ENCODE measurements at places on chromosomes 4 and X. TPM values are rescaled to one million over a fixed set of nuclear protein-coding genes. Genes with fewer than 3 reads are reported as not detected.

The TREX2 gene
- 0.29 TPM for total RNA-seq

The CDKN2AIP gene
- total RNA-seq: 15.9 TPM

The ABCG2 gene
- total RNA-seq: not detected

The TMEM187 gene
- total RNA-seq: 6.7 TPM

The MAP7D3 gene
- total RNA-seq: 4.6 TPM

The DUSP21 gene
- not detected for total RNA-seq

The HPGDS gene
- not detected for total RNA-seq

The MAGEA2 gene
- total RNA-seq: 2.7 TPM

GRCh38 chr4:90078440-90078839, 48.8 kb upstream of the CCSER1 start:
- H3K4me3 ChIP-seq: no peak overlapping the region
- no peaks in the 10 kb centered on the region for H3K36me3 ChIP-seq
- H3K27ac ChIP-seq: no peak overlapping the region
- peaks cover 10% of the 10 kb centered on the region for H3K4me1 ChIP-seq
- no peak for DNase-seq

DNA sequence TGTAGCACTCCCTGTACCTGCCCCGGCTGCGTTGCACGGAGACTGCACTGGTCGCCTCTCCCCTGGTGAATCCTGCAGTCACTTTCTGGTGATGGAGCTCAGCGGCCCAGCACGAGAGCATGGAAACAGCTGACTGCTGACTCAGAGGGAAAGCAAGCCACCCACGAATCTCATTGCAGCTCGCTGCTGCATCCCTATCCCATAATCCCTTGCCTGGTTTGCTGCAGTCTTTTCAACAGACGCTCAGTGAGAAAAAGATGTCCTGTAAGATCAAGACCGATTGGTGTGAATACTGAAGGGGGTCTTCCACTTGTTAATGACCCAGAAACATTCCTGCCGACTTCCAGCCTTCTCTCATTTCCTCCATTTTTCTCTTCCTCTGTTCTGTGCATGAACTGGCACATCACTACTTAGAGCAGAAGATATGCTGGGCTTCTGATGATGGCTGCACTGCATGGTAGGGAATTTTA, 52.9 kb downstream of the TRIM2 start:
- no peak overlapping the region for H3K4me3 ChIP-seq
- no peak overlapping the region for H3K27ac ChIP-seq
- peaks cover 6% of the 10 kb centered on the region for H3K27me3 ChIP-seq
- peaks cover 17% of the 10 kb centered on the region for H3K4me1 ChIP-seq
- no peaks in the 10 kb centered on the region for H3K36me3 ChIP-seq

- DNase-seq: peak; percentile 49
- no peaks in the 10 kb centered on the region for H3K4me1 ChIP-seq
- no peak overlapping the region for H3K27ac ChIP-seq
- H3K36me3 ChIP-seq: no peaks in the 10 kb centered on the region
Observed at GRCh38 chrX:119729408-119730201, 28.8 kb upstream of the SOWAHD start.

- H3K27ac ChIP-seq: peak overlapping the region; percentile 44
- H3K27me3 ChIP-seq: peaks cover 10% of the 10 kb centered on the region
- H3K4me1 ChIP-seq: peaks cover 16% of the 10 kb centered on the region
- no peaks in the 10 kb centered on the region for H3K36me3 ChIP-seq
Observed at GRCh38 chr4:17812801-17813200, 2.0 kb downstream of the NCAPG start.

DNA sequence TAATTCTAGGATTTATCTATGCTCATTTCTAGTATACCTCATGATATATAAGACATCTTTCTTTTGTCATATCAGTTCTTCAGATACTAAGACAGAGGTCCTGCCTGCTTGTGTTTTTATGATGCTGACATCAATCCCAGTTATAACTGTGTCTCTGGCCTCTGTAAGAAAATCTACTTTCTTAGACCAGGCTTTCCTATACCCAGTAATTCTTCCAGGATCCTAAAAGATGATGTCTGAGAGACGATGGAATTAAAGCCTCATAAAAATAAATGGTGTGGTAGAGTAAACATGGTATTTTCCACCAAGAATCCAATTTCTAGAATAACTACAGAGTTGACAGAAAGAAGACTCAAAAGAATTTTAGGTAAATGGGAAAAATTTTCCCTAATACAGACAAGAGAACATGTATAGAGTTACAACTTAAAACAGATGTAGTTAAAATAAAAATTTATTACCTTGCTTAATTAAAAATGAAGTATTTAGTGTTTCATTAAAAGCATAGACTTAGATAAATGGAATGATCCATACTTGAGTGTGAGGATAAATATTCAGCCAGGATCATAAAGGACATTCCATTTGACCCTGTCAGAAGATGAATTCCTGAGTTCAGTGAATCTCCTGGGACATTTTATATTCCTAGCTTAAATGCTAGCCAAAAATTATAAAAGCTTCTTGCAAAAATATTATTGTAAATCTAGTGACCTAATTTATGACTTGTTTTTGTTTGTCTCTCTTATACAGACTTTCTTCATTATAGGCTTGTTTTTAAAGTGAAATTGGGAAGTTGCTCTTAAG, 137.4 kb downstream of the PDLIM5 start:
- no peak overlapping the region for H3K4me3 ChIP-seq
- H3K4me1 ChIP-seq: no peaks in the 10 kb centered on the region
- H3K27me3 ChIP-seq: no peaks in the 10 kb centered on the region
- H3K36me3 ChIP-seq: no peaks in the 10 kb centered on the region
- no peak overlapping the region for H3K27ac ChIP-seq

- H3K27ac ChIP-seq: no peak overlapping the region
- H3K27me3 ChIP-seq: no peaks in the 10 kb centered on the region
- no peak overlapping the region for H3K4me3 ChIP-seq
- no peaks in the 10 kb centered on the region for H3K36me3 ChIP-seq
- no peak for DNase-seq
- no peaks in the 10 kb centered on the region for H3K4me1 ChIP-seq
Observed at GRCh38 chr4:73487233-73487632, 5.7 kb downstream of the AFM start.

GRCh38 chrX:6990552-6991193, 156.8 kb upstream of the STS start:
- no peak overlapping the region for H3K27ac ChIP-seq
- peaks cover 6% of the 10 kb centered on the region for H3K36me3 ChIP-seq
- no peaks in the 10 kb centered on the region for H3K27me3 ChIP-seq

GRCh38 chr4:152920768-152921167, 15.4 kb upstream of the FHDC1 start:
- no peaks in the 10 kb centered on the region for H3K4me1 ChIP-seq
- H3K36me3 ChIP-seq: peaks cover 14% of the 10 kb centered on the region
- peaks cover 2% of the 10 kb centered on the region for H3K27me3 ChIP-seq
- no peak overlapping the region for H3K27ac ChIP-seq

GRCh38 chr4:173707658-173708419, 177.8 kb upstream of the HAND2 start:
- no peak overlapping the region for H3K4me3 ChIP-seq
- no peaks in the 10 kb centered on the region for H3K4me1 ChIP-seq
- DNase-seq: no peak
- no peaks in the 10 kb centered on the region for H3K36me3 ChIP-seq
- H3K27ac ChIP-seq: no peak overlapping the region

DNA sequence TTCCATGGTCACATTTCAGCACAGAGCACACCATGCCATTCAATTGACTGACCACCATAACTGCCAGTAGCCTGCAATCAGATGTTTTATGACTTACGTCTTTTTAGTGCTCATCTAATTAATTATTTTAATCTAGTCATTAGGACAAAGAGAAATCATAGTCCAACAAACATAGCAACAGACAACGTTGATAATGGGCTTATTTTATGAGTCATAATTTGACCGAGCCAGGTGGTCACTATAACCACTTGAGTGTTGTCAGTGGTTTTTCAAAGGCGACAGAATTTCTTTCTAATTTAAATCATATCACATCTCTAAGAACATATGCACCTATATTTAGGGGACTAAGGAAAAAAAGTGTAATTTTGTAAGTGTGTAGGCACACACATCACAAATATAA, 1.9 kb downstream of the SEC24D start:
- peaks cover 13% of the 10 kb centered on the region for H3K4me1 ChIP-seq
- no peak overlapping the region for H3K27ac ChIP-seq
- no peaks in the 10 kb centered on the region for H3K36me3 ChIP-seq
- H3K4me3 ChIP-seq: peak overlapping the region; percentile 64
- DNase-seq: no peak
- H3K27me3 ChIP-seq: peaks cover 6% of the 10 kb centered on the region

DNA sequence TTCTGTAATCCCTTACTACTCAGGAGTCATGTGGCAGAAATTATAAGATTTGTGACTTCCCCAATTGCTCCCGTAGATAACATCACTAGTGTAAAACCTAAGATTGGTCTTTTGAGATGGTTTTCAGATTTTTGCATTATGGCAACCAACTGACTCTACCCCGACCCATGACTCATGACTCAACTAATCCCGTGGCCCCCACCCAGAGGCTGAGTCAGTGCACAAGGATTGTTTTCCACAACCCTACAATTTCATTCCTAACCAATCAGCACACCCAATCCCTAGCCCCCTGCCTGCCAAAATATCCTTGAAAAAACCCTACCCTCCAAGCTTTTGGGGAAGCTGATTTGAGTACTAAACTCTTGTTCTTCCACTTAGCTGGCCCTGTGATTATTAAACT, 109.4 kb upstream of the FAM9C start:
- H3K4me1 ChIP-seq: no peaks in the 10 kb centered on the region
- H3K27ac ChIP-seq: no peak overlapping the region
- peaks cover 3% of the 10 kb centered on the region for H3K27me3 ChIP-seq
- peaks cover 5% of the 10 kb centered on the region for H3K36me3 ChIP-seq
- H3K4me3 ChIP-seq: no peak overlapping the region

DNA sequence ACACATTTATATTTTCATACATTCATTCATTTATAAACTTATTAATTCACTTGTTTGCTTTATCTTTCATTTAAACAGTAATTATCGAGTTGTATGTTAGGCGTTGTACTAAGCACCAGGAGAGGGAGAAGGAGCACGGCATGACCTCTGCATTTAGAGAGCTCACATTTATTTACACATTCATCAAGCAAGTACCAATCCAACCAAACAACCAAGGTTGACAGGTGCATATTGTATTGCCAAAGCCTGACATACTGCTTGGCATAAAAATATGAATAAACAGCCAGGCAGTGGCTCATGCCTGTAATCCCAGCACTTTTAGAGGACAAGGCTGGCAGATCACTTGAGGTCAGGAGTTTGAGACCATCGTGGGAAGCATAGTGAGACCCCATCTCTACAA, 37.0 kb upstream of the CLNK start:
- peaks cover 2% of the 10 kb centered on the region for H3K27me3 ChIP-seq
- no peak overlapping the region for H3K4me3 ChIP-seq
- no peak overlapping the region for H3K27ac ChIP-seq

DNA sequence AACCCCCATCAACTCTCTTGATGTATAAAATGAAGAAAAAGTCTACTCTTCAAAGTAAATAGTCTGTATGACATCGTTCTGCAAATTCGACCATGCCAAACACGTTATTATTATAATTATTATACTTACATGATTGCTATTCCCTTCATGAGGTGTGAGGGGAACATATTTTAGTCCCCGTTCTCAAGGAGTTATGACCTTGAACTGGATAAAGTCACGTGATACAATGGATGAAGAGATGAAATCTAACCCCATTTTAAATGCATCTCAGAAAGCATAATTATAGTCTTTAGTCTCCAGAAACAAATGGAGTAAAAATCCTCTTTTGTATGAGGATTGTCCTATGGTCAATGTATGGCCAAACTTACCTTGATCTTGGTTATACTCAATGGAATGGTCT, 250.3 kb downstream of the HS3ST1 start:
- H3K27ac ChIP-seq: no peak overlapping the region

GRCh38 chr4:153501578-153501977, 35.4 kb downstream of the TMEM131L start:
- no peaks in the 10 kb centered on the region for H3K36me3 ChIP-seq
- H3K4me3 ChIP-seq: no peak overlapping the region
- no peak for DNase-seq
- no peak overlapping the region for H3K27ac ChIP-seq
- H3K4me1 ChIP-seq: peaks cover 17% of the 10 kb centered on the region
- no peaks in the 10 kb centered on the region for H3K27me3 ChIP-seq

DNA sequence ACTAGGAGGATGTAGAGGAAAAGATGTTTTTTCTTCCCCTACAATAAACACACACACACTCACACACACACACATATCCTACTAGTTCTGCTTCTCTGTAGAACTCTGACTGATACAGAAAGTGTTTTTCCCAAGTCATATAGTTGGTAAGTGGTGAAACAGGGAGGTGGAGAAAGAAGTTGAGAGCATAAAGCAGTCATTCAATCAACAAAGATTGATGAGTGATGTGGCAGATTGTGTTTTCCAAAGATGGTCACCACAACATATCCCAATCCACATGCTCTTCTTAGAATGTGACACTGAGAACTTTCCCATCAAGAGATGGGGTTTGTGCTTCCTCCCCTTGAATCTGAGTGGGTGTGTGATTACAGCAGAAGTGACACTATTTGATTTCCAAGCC, 123.4 kb upstream of the ATP6AP2 start:
- DNase-seq: no peak
- no peak overlapping the region for H3K4me3 ChIP-seq
- H3K27ac ChIP-seq: no peak overlapping the region
- H3K27me3 ChIP-seq: peaks cover 5% of the 10 kb centered on the region
- no peaks in the 10 kb centered on the region for H3K36me3 ChIP-seq

DNA sequence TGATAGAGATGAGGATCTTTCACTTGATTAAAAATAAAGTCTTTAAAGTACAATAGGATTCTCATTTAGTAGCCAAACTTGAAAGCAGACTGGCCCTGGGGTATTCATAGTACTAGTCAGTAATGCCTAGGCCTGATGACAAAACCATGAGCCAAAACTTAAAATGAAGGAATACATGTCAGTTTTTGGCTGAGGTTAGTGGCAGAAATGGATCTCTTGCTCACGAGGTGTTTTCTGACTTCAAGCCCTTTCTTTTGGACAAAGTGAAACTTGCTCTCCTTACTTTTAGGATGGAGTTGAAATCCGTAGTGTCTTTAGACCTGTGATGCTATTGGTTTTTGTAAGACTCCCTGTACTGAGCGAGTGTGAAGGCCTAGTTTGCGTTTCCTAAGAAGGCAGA, 157.7 kb downstream of the CCNG2 start:
- H3K27me3 ChIP-seq: no peaks in the 10 kb centered on the region
- no peak overlapping the region for H3K27ac ChIP-seq
- H3K4me1 ChIP-seq: no peaks in the 10 kb centered on the region
- no peak overlapping the region for H3K4me3 ChIP-seq

- no peak overlapping the region for H3K4me3 ChIP-seq
- H3K27me3 ChIP-seq: no peaks in the 10 kb centered on the region
- no peaks in the 10 kb centered on the region for H3K36me3 ChIP-seq
Observed at GRCh38 chrX:15815779-15816437, 25.6 kb downstream of the ZRSR2 start.

- H3K27me3 ChIP-seq: peaks cover 13% of the 10 kb centered on the region
- peaks cover 16% of the 10 kb centered on the region for H3K36me3 ChIP-seq
- H3K27ac ChIP-seq: no peak overlapping the region
- no peak for DNase-seq
Observed at GRCh38 chr4:3231471-3231870, 17.5 kb upstream of the MSANTD1 start.

GRCh38 chrX:9786798-9787635, 788 bp downstream of the SHROOM2 start:
- no peak for DNase-seq
- no peaks in the 10 kb centered on the region for H3K36me3 ChIP-seq
- peak overlapping the region; percentile 70 for H3K4me3 ChIP-seq
- H3K27ac ChIP-seq: no peak overlapping the region
- no peaks in the 10 kb centered on the region for H3K27me3 ChIP-seq
- no peaks in the 10 kb centered on the region for H3K4me1 ChIP-seq

Data from glutamatergic neuron (in vitro differentiated cells).